ENCODE measurements at places on chromosomes 1 and 21. TPM values are rescaled to one million over a fixed set of nuclear protein-coding genes. Genes with fewer than 3 reads are reported as not detected.

Gene AUNIP
- 0.65 TPM for total RNA-seq

Gene PTGFR
- 0.32 TPM for total RNA-seq

Gene RCAN3
- 7.3 TPM for total RNA-seq

Gene LRRIQ3
- 9.2 TPM for total RNA-seq

Gene AADACL4
- total RNA-seq, result not detected

Gene SLAMF7
- not detected for total RNA-seq

Gene PCP4
- not detected for total RNA-seq

Gene TGFBR3
- 34.7 TPM for total RNA-seq

Gene RCC2
- 30.6 TPM for total RNA-seq

Gene OR2G6
- total RNA-seq, result not detected

Gene TMEM81
- not detected for total RNA-seq

Gene FCGR3A
- total RNA-seq, result not detected

Gene FLG2
- not detected for total RNA-seq

Gene NBPF9
- total RNA-seq, result 5.4 TPM

Gene SIKE1
- 30.7 TPM for total RNA-seq

Gene RNF186
- total RNA-seq, result not detected

Gene PPM1J
- total RNA-seq, result 0.90 TPM

Gene SPRR2F
- not detected for total RNA-seq

Gene LCE1C
- not detected for total RNA-seq

Gene VCAM1
- total RNA-seq, result 6.0 TPM

Gene TIE1
- 3.8 TPM for total RNA-seq

Gene CTH
- 9.6 TPM for total RNA-seq

Gene XKR8
- total RNA-seq, result 3.2 TPM

Gene DUSP23
- 53.8 TPM for total RNA-seq

Gene GNAT2
- not detected for total RNA-seq

Gene PER3
- total RNA-seq, result 1.4 TPM

Gene PPIAL4G
- total RNA-seq, result not detected

Gene FGR
- total RNA-seq, result not detected

Gene PHLDA3
- 49.2 TPM for total RNA-seq

Gene PGBD5
- under 0.01 TPM for total RNA-seq

Gene OR2L13
- not detected for total RNA-seq

Gene IGSF9
- total RNA-seq, result not detected

Gene GPR153
- total RNA-seq, result 7.9 TPM

Gene SLAMF9
- total RNA-seq, result not detected

Gene AMPD2
- total RNA-seq, result 93.0 TPM

Gene LENEP
- total RNA-seq, result not detected

Gene CYP4A22
- total RNA-seq, result not detected

Gene ADORA3
- not detected for total RNA-seq

Gene FAM167B
- 2.8 TPM for total RNA-seq

Gene SRGAP2C
- 17.5 TPM for total RNA-seq

Gene UBE2J2
- 39.7 TPM for total RNA-seq

Gene CLCA4
- not detected for total RNA-seq

Gene KRTAP21-3
- not detected for total RNA-seq

Gene BNIPL
- total RNA-seq, result not detected

Gene IL12RB2
- not detected for total RNA-seq

Gene RC3H1
- 11.8 TPM for total RNA-seq

Gene TMCO4
- total RNA-seq, result 13.3 TPM

Gene DNASE2B
- not detected for total RNA-seq

Gene RIPK4
- 5.1 TPM for total RNA-seq

Gene ZFP69
- 0.54 TPM for total RNA-seq

Gene CFAP45
- total RNA-seq, result not detected

Gene SSX2IP
- 8.4 TPM for total RNA-seq

Gene S100B
- not detected for total RNA-seq

Gene ELAVL4
- total RNA-seq, result not detected

Gene C8A
- total RNA-seq, result not detected

Gene CD1B
- not detected for total RNA-seq

Gene RAB7B
- 3.1 TPM for total RNA-seq

Data from cardiac atrium fibroblast (primary cell).